ENCODE measurements at places on chromosomes 13 and 19. TPM values are rescaled to one million over a fixed set of nuclear protein-coding genes. Genes with fewer than 3 reads are reported as not detected.

Gene PSG6
- not detected for total RNA-seq

Gene KIR3DL2
- total RNA-seq, result not detected

- no peak overlapping the region for H3K27ac ChIP-seq
- DNase-seq, result no peak
Measured at GRCh38 chr19:42488783-42489521, 39.3 kb downstream of the CEACAM1 start.

- no peaks in the 10 kb centered on the region for H3K27me3 ChIP-seq
- H3K4me1 ChIP-seq, result no peaks in the 10 kb centered on the region
- H3K27ac ChIP-seq, result no peak overlapping the region
- no peaks in the 10 kb centered on the region for H3K36me3 ChIP-seq
- DNase-seq, result no peak
Measured at GRCh38 chr13:66077132-66077689, 1152.9 kb downstream of the PCDH9 start.

DNA sequence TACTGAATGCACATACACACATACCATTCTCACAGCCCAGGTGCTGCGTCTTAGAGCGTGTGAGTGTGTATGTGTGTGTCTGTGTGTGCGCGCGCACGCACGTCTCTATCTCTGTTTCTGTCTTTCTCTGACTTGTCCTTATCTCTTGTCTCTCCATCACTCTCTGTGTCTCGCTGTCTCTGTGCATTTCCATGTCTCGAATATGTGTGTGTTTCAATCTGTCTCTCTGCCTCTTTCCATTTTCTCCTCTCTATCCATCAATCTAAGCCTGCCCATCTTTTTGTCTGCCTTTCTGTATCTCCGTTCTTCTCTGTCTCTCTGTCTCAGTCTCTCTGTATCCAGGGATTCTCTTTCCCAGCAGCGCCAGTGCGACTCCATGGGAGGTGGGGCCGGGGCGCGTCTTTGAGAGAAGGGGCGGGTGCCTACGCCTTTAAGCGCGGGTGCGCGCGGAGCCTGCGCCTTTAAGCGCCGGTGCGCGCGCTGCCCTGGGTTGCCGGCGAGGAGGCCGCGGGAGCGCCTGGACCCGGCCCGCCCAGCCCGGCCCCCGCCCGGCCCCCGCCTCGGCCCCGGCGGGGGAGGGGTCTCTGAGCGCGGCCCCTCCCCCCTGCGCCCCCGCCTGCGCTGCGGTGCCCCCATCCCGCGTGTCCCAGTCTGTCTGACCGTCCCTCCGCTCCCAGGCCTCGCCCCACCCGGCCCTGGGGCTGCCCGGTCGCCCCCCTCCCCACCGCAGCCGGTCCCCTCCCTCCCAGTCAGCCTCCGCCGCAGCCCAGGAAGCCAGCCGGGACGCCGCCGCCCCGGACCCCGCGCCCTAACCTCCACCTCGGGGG lies at the start of gene LRFN3:
Gene LRFN3, plus strand, starts transcription at position 464 of the 827 bp plus-strand sequence. CDS start 3,052 bp downstream, outside the sequence.
- H3K36me3 ChIP-seq, result no peaks in the 10 kb centered on the region
- peak within 1 kb of the TSS; percentile 77 for H3K4me3 ChIP-seq
- H3K4me1 ChIP-seq, result peaks cover 29% of the 10 kb centered on the region
- peaks cover 16% of the 10 kb centered on the region for H3K27me3 ChIP-seq
- H3K27ac ChIP-seq, result peak within 1 kb of the TSS; percentile 24

GRCh38 chr19:36963280-36963679 lies 47.1 kb downstream of the ZNF568 start:
- H3K27me3 ChIP-seq, result no peaks in the 10 kb centered on the region
- no peaks in the 10 kb centered on the region for H3K4me1 ChIP-seq
- no peak overlapping the region for H3K27ac ChIP-seq

DNA sequence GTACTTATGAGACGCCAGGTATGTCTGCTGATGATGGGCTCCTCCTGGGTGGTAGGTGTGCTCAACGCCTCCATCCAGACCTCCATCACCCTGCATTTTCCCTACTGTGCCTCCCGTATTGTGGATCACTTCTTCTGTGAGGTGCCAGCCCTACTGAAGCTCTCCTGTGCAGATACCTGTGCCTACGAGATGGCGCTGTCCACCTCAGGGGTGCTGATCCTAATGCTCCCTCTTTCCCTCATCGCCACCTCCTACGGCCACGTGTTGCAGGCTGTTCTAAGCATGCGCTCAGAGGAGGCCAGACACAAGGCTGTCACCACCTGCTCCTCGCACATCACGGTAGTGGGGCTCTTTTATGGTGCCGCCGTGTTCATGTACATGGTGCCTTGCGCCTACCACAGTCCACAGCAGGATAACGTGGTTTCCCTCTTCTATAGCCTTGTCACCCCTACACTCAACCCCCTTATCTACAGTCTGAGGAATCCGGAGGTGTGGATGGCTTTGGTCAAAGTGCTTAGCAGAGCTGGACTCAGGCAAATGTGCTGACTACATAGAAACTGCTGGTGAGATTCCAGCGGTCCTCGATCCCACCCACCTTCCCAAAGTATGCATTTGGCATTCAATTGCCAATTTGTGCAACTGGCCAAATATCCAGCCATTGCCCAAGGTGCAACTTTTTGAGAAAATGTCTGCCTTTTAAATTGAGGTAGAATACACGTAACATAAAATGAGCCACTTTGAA lies 10.2 kb downstream of the OR2Z1 start:
- no peaks in the 10 kb centered on the region for H3K4me1 ChIP-seq
- peaks cover 5% of the 10 kb centered on the region for H3K27me3 ChIP-seq
- H3K4me3 ChIP-seq, result no peak overlapping the region
- H3K27ac ChIP-seq, result no peak overlapping the region
- no peaks in the 10 kb centered on the region for H3K36me3 ChIP-seq
- no peak for DNase-seq

DNA sequence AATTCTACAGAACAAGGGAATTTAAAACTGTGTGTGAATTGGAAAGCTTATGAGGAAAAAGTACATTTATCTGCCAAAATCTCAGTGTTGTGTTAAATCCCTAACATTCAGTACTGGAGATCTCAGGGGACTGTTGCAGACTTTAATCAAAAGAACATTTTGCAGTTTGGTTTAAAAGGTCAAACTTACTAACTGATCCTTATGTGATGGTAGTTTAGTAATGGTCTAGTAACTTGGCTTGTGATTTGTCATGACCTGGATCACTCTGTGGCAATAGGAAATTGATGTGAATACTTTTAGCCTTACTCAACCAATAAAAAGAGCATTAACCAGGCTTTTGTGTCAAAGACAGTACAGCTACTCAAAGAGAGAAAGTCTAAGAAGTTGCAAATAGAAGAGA lies 862.1 kb upstream of the MIR17HG start:
- DNase-seq, result no peak
- H3K4me3 ChIP-seq, result no peak overlapping the region
- H3K36me3 ChIP-seq, result no peaks in the 10 kb centered on the region
- H3K27me3 ChIP-seq, result no peaks in the 10 kb centered on the region
- H3K4me1 ChIP-seq, result no peaks in the 10 kb centered on the region
